Left cardiac atrium (tissue), 4 donors: ENCODE measurements at places on chromosomes 16 and 17.

GRCh38 chr16:81546781-81547180 is 102.2 kb downstream of the CMIP start:
- no peak for DNase-seq

DNA sequence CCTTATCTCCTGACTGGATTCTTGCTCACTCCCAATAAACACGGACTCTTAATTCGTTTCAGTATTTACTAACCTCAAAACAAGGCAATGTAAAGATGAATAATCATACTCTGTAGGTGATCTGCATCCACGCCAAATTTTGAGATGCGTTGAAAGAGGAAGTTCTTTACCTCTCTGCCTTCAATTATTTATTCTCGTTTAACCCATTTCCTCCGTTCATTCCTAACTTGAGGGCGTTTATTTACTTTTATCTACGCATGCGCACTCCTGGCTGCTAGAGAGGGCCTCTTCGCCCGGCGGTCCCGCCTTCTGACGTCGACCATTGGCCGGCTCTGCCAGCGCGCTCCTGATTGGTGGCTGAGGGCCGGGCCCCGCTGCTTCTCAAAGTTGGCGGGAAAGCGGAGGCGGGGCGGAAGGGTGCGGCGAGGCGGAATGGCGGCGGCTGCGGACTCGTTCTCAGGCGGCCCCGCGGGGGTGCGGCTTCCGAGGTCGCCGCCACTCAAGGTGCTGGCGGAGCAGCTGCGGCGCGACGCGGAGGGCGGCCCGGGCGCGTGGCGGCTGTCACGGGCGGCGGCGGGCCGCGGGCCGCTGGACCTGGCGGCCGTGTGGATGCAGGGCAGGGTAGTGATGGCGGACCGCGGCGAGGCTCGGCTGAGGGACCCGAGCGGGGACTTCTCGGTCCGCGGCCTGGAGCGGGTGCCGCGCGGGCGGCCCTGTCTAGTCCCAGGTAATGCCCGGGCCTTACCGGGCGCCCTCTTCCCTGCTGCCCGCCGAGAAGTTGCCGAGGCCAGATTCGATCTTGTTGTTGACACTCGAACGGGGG is at the start of gene RMI2:
Gene RMI2 (plus strand): TSS at position 420 of the 823 bp plus-strand sequence. CDS start 13 bp downstream, at position 433.
- DNase-seq, result peak; percentile 97

DNA sequence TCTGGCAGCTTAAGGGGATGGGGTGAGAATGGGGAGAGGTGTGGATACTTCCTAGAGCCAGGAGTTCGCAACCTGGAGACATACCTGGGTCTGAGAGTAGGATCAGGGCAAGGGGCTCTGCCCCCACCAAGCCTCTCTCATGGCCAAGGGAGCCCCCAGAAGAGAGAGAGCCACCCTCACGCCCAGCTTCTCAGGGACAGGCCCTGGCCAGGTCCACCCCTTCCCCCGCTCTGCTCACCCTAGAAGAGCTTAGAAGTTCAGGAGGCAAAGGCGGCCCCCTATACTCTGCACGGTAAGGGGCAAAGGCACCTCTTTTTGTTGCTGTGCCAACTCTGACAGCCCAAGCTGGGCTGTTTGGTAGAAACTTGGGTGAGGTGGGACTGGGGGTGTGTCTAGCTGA is 69.3 kb upstream of the TMEM97 start:
- no peak for DNase-seq

DNA sequence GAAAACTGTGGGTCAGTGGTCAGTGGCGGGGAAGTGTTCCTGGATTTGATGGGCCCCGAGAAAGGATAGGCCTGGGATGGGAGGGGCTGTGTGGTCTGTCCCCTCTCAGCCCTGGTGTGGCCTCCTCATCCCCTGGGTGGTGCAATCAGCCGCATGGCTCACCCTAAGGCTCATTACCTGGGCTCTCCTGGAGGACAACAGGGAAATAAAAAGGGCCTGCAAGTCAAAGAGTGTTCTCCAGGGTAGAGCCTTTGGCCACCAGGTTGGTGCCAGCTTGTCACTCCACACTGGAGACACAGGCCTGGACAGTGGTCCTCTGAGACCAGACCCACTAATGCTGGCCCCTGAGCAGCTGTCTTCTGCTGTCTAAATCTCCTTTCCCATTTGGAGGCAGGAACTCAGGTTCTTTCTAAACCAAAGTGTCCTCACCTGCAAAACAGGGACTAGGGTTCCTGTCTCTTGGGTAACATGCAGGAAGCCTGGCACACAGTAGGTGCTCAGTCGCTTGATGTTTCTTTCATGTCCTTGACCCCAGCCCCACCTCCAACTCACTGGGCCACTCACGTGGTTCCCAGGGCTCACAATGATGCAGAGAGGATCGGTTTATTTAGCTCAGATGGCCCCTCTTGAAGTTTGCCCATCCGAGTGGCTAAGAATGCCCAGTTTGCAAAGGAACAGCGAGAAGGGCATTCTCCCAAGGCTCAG is 2.4 kb downstream of the NDRG4 start:
- DNase-seq, result no peak

GRCh38 chr16:20868890-20869289 is 31.3 kb downstream of the DCUN1D3 start:
- DNase-seq, result peak; percentile 90

DNA sequence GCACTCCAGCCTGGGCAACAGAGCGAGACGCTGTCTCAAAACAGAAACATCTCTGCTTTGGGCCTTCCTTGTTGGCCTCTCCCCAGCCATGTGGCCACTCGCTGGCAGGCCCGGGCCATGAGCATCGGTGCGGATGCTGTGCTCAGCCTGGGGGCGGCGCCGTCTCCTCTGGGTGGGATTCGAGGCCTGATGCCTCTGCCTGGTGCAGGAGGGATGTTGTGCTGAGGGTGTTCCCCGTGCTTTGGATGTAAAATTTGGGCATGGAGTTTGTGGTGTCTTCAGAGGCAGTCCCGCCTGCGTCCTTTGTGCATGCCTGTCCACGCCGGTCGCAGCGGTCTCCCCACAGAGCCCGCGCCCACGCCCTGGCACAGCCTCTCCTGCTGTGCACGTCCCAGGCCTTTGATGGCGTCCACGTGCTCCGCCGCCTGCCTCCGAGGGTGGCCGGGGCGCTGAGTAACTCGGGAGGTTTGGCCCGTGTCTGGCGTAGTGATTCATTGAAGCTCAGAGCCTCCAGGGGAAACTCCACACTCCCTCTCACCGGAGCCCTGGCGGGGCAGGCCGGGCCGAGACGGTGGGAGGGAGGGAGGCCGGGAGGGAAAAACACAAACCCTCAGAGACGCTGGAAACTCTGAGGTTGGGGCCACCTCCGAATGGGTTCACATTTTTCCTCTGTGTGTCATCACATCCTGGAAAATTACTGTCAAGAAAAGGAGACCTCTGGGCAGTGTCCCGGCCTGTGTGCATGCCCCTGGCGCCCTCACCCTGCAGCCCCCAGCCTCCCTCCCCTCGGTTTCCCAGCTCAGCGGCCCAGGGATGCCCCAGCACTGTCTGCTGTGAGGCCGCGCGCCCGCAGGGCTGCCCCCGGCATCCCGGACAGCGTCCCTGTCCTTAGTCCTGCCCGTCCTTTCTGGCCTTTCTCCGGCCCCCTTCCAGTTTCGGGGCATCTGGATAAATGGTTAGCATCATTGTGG is 19.0 kb downstream of the CENPX start:
- DNase-seq, result peak; percentile 82

GRCh38 chr17:72470734-72471133 is 349.9 kb downstream of the SOX9 start:
- no peak for DNase-seq

DNA sequence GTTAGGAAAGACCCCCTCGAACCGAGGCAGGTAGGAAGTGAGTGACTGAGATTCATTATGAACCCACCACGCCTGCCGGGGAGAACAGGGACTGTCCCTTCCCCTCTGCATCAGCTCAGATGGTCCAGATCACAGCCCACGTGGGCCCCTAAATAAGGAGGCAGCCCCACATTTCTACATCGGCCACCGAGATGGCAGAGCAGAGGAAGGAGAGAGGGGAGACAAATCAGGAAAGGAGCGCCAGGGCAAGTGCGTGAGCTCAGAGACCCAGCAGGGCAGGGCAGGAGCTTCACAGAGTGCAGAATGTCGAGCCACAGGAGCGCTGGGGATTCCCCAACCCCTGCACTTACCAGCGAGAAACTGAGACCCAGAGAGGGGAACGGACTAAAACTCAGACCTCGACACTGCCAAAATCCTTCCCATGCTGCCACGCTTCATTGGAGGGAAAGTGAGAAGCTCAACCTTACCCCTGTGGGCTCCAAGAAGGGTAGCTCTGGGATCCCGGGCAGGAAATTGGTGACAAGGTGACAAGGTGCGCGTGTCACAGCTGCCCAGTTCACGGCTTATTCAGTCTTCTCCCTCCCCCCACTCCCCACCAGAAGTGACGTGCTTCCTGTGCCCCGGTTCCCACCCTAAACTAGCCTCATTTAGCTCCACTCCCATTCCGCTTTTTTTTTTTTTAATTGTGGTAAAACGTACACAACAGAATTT is at the start of gene ICAM2:
Gene ICAM2 (minus strand): TSS at position 578 of the 711 bp plus-strand sequence. CDS start 13,942 bp downstream, outside the sequence.
- peak; percentile 75 for DNase-seq

DNA sequence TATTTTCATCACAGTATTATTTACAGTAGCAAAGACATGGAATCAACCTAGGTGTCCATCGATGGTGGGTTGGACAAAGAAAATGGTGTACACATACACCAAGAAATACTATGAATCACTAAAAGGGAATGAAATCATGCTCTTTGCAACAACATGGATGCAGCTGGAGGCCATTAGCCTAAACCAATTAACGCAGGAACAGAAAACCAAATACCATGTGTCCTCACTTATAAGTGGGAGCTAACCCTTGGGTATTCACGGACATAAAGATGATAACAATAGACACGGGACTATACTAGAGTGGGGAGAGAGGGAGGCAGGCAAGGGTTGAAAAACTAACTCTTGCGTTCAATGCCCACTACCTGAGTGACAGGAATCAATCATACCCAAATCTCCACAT is 41.0 kb downstream of the MRPS23 start:
- DNase-seq, result no peak

- no peak for DNase-seq
These were observed 127.6 kb downstream of the KIF2B start for GRCh38 chr17:53950207-53950857.

- DNase-seq, result no peak
These were observed 37.2 kb upstream of the TBX2 start for GRCh38 chr17:61362396-61362795.

DNA sequence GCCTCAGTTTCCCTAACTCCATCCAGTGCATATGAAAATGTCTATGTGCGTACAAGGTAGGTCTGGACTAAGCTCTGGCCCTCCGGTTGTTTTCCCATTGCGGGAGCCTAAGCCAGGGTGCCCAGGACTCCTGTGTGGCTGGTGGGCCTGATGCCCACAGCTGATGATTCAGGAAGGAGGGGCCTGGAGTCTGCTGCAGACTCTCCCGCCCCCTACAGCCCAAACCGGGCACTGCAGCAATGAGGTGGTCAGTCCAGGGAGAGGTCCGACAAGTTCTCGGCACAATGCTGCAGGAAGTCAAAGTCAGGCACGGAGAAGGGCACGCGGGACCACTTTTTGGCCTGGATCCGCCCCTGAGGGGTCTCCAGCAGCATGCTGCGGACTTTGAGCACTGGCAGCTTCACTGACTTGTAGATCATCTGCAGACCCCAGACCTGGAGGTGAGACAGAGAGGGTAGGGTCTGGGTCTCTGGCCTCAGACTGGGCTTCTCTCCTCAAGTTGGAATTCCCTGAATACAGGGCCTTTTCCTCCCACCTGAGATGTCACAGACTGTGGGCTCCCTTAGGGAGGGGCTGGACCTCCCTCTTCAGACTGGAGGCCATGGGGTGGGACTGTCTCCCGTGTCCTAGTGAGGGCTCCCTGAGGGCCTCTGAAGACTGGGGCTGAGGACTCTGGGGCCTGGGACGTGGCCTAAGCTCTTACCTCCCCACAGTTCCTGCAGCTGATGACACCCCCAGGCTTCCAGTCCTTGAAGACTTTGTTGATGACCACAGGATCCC is 3.4 kb upstream of the ZNF385C start:
- peak; percentile 82 for DNase-seq

DNA sequence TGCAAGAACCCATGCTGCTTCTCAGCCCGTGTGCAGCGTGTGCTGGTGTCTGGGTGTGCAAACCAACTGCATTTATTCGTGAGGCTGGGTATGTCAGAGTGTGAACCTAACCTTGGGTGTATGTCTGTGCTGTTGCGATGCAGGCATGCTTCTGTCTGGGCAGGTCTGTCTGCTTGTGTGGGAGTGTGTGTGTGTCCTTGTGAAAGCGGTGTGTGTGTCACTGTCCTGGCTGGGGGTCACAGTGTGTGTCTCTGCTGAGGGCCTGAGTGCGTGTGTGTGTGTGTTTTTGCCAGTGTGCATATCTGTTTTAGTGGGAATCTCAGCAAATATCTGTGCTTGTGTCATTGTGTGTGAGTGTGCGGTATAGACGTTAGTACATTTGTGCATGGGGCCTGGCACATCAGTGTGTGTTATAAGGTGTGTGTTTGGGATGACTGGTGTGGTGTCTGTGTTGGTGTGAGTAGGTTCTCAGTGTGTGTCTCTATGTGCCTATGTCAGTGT is 121.8 kb downstream of the CYLD start:
- no peak for DNase-seq

DNA sequence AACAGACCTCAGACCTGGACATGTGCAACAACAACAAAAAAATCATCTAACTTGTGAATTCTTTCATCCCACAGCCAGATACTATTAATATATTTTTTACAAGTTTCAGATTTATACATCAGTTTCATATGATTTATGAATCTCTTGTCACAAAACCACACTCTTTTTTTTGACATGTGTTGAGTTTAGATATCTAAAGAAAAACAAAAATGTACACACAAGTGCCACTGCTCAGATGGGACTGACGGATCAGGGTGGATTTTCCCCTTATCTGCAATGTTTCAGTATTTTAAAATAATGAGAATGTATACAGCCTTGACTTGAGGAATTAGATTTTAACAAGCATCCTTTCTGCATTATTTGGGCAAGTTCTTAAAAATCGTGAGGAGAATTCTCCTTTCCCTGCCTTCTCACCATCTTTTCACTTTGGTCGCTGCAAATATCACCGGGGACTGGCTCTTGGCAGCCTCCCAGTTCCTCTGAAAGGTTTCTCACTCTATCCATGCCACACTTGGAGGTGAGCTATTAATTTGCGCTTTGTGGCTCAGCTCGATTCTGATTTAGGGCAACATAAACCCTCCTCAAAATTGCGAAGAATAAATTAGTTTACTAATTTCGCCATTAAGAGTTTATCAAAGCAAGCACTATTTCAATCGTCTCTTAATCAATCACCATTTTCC is 225.7 kb downstream of the XYLT1 start:
- no peak for DNase-seq

DNA sequence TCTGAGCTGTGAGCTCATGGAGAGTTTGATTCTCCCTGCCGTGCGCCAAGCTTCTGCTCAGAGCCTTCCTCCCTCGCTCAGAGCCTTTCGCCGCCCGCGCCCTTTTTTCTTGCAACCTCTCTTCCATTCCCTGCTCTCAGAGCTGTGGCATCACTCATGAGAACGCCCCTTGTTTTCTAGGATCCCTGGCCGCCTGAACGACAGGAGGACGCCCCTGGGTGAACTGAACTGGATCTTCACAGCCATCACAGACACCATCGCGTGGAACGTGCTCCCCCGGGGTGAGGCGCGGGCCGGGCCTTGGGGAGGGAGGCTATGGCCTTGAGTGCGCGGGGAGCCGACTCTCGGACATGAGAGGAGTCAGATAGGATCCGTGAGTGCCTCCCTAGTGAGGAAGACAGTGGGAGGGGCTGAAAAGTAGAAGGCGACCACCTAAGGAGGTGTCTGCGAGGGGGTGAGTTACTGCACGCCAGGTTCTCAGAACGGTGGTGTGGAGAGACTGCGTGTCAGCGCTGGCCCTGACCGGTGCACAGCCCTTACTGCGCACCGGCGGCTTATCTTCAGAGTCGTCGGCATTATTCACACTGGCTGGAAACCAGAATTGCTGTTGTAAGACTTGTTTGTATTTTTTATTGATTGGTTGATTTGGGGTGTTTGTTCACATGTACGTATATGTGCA is 169.5 kb upstream of the CHMP6 start:
- no peak for DNase-seq

GRCh38 chr17:65204001-65204400 is 66.8 kb downstream of the RGS9 start:
- no peak for DNase-seq
